ENCODE measurements at places on chromosomes 1 and 21. TPM values are rescaled to one million over a fixed set of nuclear protein-coding genes. Genes with fewer than 3 reads are reported as not detected.

Gene HSF2BP
- total RNA-seq: 7.0 TPM

Gene CHIT1
- total RNA-seq: 1.5 TPM

Gene HTR6
- total RNA-seq: not detected

Gene SMYD2
- total RNA-seq: 18.6 TPM

Gene MROH7
- 18.0 TPM for total RNA-seq

Gene S100A3
- total RNA-seq: 0.46 TPM

Gene NEK2
- total RNA-seq: 1.7 TPM

Gene TLCD4
- total RNA-seq: 6.5 TPM

Gene ACAP3
- 58.6 TPM for total RNA-seq

DNA sequence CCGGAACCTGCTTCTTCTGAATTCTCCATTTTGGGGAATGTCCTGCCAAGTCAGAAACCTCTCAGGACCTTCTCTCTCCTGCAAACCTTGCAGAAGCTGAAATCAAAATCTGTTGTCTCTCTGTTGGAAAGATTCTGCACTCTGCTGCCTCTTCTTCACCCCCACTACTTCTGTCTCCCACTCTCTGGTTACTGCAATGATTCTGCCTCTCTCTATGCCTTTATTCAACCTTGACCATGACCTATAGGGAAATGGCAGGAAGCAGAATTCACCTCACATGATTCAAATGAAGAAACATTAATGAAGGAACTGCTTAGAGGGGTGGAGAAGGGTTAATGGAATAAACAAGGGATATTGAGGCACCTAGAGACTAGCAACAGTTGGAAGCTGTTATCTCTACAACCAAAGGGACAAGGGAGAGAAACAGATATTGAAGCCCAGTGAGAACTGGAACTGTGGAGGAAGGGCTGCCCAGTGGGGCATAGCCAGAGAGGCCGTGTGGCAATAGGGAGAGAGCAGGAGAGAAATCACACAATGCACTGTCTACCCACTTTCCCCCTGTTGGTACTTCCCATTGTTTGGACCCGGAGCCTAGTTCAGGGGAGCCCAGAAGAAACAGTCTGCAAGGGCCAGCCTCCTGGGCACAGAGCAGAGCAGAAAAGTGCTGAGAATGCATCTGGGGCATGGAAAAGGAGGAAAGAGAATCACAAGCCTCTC, 76.1 kb upstream of the JUN start:
- H3K36me3 ChIP-seq: no peaks in the 10 kb centered on the region
- H3K4me1 ChIP-seq: no peaks in the 10 kb centered on the region
- H3K4me3 ChIP-seq: no peak overlapping the region
- no peak for DNase-seq

DNA sequence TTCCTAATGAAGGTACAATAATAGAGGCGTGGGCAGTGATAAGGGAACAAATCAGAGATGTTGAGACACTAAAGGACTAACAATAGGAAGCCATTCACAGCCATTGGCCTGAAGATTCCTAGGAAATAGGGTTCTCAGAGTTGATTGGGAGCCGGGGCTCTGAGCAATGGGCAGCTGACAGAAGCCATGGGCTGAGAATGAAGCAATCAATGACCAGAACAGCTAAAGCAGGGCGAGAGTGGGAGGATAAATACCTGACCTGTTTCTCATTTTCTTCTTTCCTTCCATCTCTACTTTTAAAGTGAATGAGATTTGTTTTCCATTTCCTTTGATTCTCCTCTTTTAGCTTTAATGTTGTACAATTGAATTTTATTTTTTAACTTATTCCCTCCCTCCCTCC, 774.7 kb upstream of the ADGRL4 start:
- DNase-seq: no peak
- no peak overlapping the region for H3K4me3 ChIP-seq
- H3K27me3 ChIP-seq: no peaks in the 10 kb centered on the region
- no peaks in the 10 kb centered on the region for H3K36me3 ChIP-seq
- no peaks in the 10 kb centered on the region for H3K4me1 ChIP-seq
- no peak overlapping the region for H3K27ac ChIP-seq

DNA sequence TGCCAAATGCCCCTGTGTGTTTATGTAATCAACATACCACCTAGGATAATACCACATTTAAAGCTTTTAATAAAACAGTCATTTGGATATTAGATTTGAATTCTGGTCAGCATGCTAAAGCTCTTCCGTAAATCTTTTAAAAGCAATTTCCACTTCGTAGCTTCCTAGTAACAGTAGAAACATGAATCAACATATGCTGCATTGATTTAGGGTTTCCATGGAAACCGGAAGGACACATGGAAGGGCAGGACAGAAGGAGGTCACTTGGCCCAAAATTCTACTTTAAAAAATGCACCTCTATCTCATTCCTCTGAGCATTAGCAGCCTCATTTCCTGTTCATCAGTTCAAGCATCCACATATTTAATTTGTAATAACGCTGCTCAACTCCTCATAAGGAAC, 8.1 kb downstream of the RGS8 start:
- H3K4me1 ChIP-seq: no peaks in the 10 kb centered on the region
- H3K27me3 ChIP-seq: no peaks in the 10 kb centered on the region
- H3K36me3 ChIP-seq: no peaks in the 10 kb centered on the region
- no peak overlapping the region for H3K27ac ChIP-seq
- H3K4me3 ChIP-seq: no peak overlapping the region

DNA sequence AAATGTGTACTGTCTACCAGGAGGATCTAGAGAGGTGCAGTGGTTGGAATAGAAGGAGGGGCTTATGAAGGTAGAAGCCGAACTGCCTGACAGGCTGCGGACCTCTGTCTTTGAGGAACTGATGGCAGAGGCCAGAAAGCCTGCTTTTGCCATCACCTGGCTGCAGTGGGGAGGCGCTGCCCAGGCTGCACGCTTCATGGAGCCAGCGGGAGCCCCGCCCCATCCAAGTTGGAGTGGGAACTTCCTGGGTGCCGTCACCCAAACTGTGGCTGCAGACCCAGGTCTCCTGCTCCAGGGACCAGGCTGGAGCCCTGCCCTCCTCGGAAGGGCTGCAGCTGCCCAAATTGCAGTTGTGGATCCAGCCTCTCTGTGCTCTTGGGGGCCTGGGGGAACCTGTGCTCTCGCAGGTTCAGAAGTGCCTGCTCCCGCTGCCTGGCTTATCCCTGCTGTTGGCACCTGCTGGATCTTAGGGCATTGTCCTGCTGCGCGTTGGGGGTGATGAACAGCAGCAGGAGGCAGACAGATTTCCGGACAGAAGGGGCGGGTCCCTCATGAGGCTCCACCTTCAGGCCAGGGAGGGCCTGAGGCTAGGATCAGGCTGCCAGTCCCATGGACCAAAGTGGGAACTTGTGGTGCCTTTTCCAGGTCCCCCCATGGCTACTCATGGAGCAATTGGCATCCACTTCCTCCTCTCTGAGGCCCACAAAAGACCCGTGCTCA, 118.0 kb upstream of the PLPPR4 start:
- no peaks in the 10 kb centered on the region for H3K4me1 ChIP-seq
- H3K36me3 ChIP-seq: no peaks in the 10 kb centered on the region
- DNase-seq: no peak
- no peak overlapping the region for H3K4me3 ChIP-seq

- no peaks in the 10 kb centered on the region for H3K27me3 ChIP-seq
- H3K27ac ChIP-seq: peak overlapping the region; percentile 53
- no peak for DNase-seq
- H3K4me1 ChIP-seq: peaks cover 10% of the 10 kb centered on the region
- H3K4me3 ChIP-seq: no peak overlapping the region
Observed at GRCh38 chr1:5493275-5493674, 498.9 kb downstream of the NPHP4 start.

DNA sequence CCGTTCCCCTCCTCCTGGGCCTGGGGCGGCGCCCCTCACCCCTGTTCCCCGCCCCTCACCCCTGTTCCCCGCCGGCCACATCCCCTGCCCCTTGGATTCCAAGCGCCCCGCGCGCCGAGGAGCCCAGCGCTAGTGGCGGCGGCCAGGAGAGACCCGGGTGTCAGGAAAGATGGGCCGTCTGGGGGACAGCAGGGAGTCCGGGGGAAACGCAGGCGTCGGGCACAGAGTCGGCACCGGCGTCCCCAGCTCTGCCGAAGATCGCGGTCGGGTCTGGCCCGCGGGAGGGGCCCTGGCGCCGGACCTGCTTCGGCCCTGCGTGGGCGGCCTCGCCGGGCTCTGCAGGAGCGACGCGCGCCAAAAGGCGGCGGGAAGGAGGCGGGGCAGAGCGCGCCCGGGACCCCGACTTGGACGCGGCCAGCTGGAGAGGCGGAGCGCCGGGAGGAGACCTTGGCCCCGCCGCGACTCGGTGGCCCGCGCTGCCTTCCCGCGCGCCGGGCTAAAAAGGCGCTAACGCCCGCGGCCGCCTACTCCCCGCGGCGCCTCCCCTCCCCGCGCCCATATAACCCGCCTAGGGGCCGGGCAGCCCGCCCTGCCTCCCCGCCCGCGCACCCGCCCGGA, at the start of gene TP73:
TSS of gene TP73 (plus strand) at position 587 of the 618 bp plus-strand sequence. CDS start 29,850 bp downstream, outside the sequence.
- peaks cover 8% of the 10 kb centered on the region for H3K4me1 ChIP-seq
- H3K27ac ChIP-seq: no peak within 1 kb of the TSS
- H3K27me3 ChIP-seq: peaks cover 13% of the 10 kb centered on the region
- DNase-seq: no peak

DNA sequence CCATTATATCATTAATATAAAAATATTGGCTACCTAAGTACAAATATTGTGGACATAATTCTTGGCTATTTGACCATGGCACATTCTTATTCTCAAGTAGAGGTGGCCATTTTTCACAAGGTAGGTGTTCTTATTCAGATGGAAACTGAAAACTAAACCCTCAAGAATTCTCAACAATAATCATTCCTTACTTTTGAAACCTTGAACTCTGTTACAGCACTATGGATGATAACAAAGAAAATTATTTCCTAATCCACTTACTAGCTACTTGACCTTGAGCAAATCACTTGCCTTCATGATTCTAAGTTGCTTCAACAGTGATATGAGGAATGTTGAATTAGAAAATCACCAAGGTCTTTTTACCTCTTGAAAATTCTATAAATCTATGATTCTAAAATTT, 482.2 kb downstream of the PTPRC start:
- no peaks in the 10 kb centered on the region for H3K4me1 ChIP-seq
- H3K36me3 ChIP-seq: no peaks in the 10 kb centered on the region
- no peak for DNase-seq
- H3K27me3 ChIP-seq: no peaks in the 10 kb centered on the region

GRCh38 chr21:15729674-15730483, at the start of gene USP25:
Gene USP25 (plus strand): TSS chr21:15729982. CDS start chr21:15730394, 412 bp downstream.
- no peaks in the 10 kb centered on the region for H3K36me3 ChIP-seq
- H3K27ac ChIP-seq: peak within 1 kb of the TSS; percentile 95
- DNase-seq: peak; percentile 90
- H3K27me3 ChIP-seq: no peaks in the 10 kb centered on the region
- H3K4me1 ChIP-seq: no peaks in the 10 kb centered on the region
- peak within 1 kb of the TSS; percentile 71 for H3K4me3 ChIP-seq

- no peaks in the 10 kb centered on the region for H3K36me3 ChIP-seq
- no peak overlapping the region for H3K27ac ChIP-seq
- no peak overlapping the region for H3K4me3 ChIP-seq
Observed at GRCh38 chr1:19374083-19374801, 62.1 kb downstream of the SLC66A1 start.

GRCh38 chr1:181083842-181084605, 4.5 kb upstream of the IER5 start:
- no peaks in the 10 kb centered on the region for H3K4me1 ChIP-seq
- H3K4me3 ChIP-seq: no peak overlapping the region
- no peaks in the 10 kb centered on the region for H3K36me3 ChIP-seq
- no peak for DNase-seq
- no peaks in the 10 kb centered on the region for H3K27me3 ChIP-seq
- H3K27ac ChIP-seq: no peak overlapping the region

DNA sequence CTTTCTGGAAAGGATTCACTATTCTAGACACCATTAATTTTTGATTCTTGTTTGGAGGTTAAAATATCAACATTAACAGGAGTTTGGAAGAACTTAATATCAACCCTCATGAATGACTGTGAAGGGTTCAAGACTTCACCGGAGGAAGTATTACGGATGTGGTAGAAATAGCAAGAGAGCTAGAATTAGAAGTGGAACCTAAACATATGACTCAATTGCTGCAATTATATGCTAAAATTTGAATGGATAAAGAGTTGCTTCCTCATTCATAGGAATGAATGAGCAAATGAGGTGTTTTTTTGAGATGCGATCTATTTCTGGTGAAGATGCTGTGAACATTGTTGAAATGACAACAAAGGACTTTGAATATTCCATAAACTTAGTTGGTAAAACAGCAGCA, 77.9 kb upstream of the TNFSF4 start:
- no peak for DNase-seq
- H3K4me1 ChIP-seq: no peaks in the 10 kb centered on the region
- H3K36me3 ChIP-seq: no peaks in the 10 kb centered on the region
- no peak overlapping the region for H3K27ac ChIP-seq

GRCh38 chr1:101178341-101178687, 58.5 kb upstream of the S1PR1 start:
- H3K4me1 ChIP-seq: no peaks in the 10 kb centered on the region
- H3K4me3 ChIP-seq: no peak overlapping the region
- H3K27ac ChIP-seq: no peak overlapping the region
- DNase-seq: no peak
- no peaks in the 10 kb centered on the region for H3K27me3 ChIP-seq

DNA sequence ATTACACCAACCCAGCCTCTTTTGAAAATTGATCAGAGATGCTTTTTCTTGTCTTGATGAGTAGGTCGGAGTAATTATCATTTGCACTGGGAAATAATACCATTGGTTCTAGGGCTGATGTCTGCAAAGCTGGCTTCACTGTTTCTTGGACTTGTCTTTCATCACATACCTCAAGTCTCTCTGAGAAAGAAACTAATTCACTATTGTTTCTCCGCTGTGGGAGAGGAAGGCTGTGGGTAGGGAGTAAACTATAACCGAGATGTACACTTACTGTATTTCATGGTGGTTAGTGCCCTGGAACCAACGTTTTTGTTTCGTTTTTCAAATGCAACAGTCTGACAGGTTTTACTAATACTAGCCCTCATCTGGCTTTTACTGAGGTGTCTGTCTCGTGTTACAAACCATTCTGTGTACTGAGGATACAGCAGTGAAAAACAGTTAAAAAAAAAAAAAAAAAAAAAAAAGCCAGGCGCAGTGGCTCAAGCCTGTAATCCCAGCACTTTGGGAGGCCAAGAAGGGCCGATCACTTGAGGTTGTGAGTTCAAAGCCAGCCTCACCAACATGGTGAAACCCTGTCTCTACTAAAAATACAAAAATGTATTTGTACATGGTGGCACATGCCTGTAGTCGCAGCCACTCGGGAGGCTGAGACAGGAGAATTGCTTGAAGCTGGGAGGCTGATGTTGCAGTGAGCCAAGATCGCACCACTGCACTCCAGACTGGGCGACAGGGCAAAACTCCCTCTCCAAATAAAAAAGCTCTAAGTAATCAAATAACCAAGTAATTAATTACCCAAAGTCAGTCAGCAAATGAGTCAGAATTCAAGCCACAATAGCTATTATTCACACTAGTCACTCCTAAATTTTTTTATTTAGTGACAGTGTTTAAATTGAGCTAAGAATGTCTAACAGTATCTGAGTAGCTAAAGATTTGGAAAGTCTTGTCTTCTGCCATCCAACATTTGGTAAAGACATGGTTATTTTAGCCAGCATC, 23.3 kb downstream of the TOMM20 start:
- no peak for DNase-seq
- H3K27ac ChIP-seq: no peak overlapping the region
- no peaks in the 10 kb centered on the region for H3K27me3 ChIP-seq
- no peaks in the 10 kb centered on the region for H3K4me1 ChIP-seq
- H3K4me3 ChIP-seq: no peak overlapping the region
